ENCODE measurements at places on chromosomes 3 and 15.

DNA sequence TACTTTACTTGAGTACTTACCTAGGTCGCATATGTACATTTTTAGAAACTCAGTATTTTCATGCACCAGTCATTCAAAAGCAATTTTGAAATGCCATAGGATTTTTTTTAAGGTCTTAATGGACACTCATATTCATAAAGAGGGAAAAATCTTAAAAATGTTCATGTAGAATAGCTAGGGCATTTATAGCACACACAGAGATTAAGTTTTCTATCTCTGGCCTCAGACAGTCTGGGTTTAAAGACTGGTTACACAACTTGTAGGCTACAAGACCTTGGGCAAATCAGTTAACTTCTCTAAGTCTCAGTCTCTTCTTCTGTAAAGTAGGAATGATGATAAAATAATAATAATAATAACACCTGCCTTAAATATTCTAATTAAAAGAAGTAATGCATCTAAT, 48.5 kb upstream of the UBP1 start:
- no peak for DNase-seq

DNA sequence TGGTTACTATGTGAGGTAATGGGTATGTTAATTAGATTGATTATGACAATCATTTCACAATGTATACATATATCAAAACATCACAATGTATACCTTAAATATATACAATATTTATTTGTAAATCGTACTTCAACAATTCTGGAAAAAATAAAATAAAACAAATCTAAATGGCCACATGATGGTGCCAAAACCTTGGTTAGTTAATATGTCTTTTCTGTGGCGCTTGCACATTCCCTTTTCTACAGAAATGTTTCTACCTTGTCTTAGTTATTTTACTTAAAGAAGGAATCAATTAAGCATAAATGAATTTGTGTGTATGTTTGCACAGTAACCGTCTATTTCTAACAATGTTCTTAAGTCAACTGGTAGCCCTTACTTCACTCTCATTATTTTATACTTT, 53.4 kb downstream of the OXSM start:
- DNase-seq = no peak

- peak; percentile 93 for DNase-seq
Measured at GRCh38 chr3:128075522-128076482, 23.6 kb downstream of the SEC61A1 start.

DNA sequence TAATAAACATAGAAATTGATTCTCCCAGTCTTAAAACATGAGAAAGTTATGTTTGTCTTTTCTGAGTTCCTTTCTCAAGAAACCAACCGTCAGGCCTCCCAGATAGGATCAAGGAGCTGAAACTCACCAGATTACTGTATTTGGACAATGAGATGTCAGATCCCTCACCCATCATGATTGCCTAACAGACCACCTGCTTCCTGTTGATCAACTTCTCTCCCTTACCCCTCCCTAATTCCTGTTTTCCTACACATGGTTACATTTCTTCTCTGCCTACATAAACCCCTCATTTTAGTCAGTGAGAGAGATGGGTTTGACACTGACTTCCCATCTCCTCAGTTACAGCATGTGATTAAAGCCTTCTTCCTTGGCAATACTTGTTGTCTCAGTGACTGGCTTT, 917.5 kb downstream of the FHIT start:
- DNase-seq = no peak
